Breast epithelium (tissue), 4 donors: ENCODE measurements at places on chromosomes 1 and 21. TPM values are rescaled to one million over a fixed set of nuclear protein-coding genes. Genes with fewer than 3 reads are reported as not detected.

GRCh38 chr1:84861988-84862644 lies 30.9 kb downstream of the LPAR3 start:
- no peak overlapping the region for H3K4me3 ChIP-seq
- no peaks in the 10 kb centered on the region for H3K27me3 ChIP-seq
- no peaks in the 10 kb centered on the region for H3K4me1 ChIP-seq
- no peak for DNase-seq
- H3K36me3 ChIP-seq, result no peaks in the 10 kb centered on the region
- H3K27ac ChIP-seq, result no peak overlapping the region

DNA sequence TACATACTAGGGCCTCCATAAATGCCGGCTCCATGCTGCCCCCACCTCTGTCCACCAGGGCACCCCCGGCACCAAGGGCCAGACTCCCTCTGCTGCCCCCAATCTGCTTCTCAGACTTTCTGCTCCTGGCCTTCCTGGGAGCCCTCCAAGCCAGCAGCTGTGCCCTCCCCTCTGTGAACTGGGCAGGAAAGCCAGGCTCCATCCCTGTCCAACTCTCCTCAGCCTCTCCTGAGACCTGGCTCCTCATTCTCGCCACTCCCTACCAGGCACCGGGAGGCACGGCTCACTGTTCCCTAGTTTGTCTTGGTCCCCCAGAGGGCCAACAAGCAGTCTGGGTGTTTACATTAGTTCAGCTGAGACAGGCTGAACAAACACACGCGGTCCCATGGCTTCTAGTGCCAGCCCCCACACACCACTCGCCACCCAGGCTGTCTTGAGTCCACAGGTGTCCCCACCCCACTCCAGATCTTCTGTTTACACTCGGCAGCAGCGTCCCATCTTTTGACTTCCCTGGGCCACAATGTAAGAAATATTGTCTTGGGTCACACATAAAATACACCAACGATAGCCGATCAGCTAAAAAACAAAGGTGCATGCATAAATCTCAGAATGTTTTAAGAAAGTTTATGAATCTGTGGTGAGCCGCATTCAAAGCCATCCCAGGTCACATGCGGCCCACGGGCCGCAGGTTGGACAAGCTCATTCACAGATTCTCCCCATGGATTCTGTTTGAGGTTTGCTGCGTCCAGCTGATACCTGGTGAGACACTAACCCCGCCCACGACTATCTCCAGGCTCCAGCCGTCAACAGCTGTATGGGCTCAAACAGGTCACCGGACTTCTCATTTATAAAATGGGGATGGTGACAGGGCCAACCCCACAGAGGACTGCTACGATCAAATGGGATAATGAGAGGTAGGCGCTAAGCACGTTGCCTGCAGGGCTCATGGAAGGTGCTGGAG lies 29.5 kb upstream of the ECE1 start:
- H3K4me1 ChIP-seq, result peaks cover 36% of the 10 kb centered on the region
- DNase-seq, result no peak
- no peak overlapping the region for H3K4me3 ChIP-seq
- peak overlapping the region; percentile 94 for H3K27ac ChIP-seq
- H3K36me3 ChIP-seq, result no peaks in the 10 kb centered on the region
- H3K27me3 ChIP-seq, result no peaks in the 10 kb centered on the region

GRCh38 chr1:160548960-160549664 lies 26.1 kb upstream of the SLAMF6 start:
- no peaks in the 10 kb centered on the region for H3K27me3 ChIP-seq
- no peak for DNase-seq
- no peaks in the 10 kb centered on the region for H3K4me1 ChIP-seq
- H3K27ac ChIP-seq, result no peak overlapping the region

The CD84 gene
- 2.3 TPM for total RNA-seq

DNA sequence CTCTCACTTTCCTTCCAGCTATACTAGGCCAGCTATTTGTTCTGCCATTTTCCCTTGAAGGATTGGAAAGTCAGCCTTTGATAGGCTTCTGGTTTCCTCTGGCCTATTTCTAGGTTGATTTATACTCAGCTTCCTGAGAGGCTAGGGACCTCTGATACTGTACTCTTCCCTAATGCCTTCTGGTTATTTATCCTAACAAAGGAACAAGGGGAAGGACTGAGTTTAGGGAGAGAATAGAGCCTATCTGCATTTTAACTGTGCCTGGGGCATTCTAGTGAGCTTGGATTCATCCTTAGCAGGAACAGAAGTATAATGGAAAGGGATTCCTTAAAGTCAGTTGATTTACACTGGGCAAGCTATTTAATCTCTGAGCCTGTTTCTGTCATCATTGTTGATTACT lies 11.8 kb upstream of the TMEM39B start:
- H3K27ac ChIP-seq, result no peak overlapping the region
- H3K36me3 ChIP-seq, result no peaks in the 10 kb centered on the region
- no peak overlapping the region for H3K4me3 ChIP-seq

The FMO3 gene
- 19.3 TPM for total RNA-seq

DNA sequence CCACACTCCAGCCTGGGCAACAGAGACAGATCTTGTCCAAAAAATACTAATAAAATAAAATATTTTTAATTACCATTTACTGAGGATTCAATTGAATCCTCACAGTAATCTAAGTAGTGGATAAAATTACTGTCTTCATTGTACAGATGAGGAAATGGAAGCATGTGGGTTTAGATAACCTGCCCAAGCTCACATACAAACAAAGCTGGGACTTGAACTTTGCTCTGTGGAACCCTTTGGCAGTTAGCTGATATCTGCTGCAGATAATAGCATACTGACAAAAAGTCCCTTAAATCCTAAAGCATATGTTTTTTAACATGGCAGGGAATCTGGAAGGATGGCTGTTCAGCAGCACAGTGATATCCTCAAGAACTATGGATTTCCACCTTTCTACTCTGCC lies 130.9 kb upstream of the MROH9 start:
- no peaks in the 10 kb centered on the region for H3K36me3 ChIP-seq
- no peak overlapping the region for H3K27ac ChIP-seq
- no peak for DNase-seq
- no peaks in the 10 kb centered on the region for H3K27me3 ChIP-seq

GRCh38 chr1:112524986-112525385 lies 16.2 kb downstream of the WNT2B start:
- H3K27me3 ChIP-seq, result no peaks in the 10 kb centered on the region
- DNase-seq, result no peak
- no peak overlapping the region for H3K4me3 ChIP-seq
- no peak overlapping the region for H3K27ac ChIP-seq

GRCh38 chr1:33826711-33827110 lies 37.2 kb upstream of the HMGB4 start:
- no peak for DNase-seq
- no peaks in the 10 kb centered on the region for H3K36me3 ChIP-seq
- no peak overlapping the region for H3K27ac ChIP-seq
- H3K4me3 ChIP-seq, result no peak overlapping the region
- no peaks in the 10 kb centered on the region for H3K27me3 ChIP-seq

- no peaks in the 10 kb centered on the region for H3K27me3 ChIP-seq
- H3K4me3 ChIP-seq, result peak overlapping the region; percentile 91
- H3K4me1 ChIP-seq, result no peaks in the 10 kb centered on the region
- DNase-seq, result peak; percentile 58
- no peaks in the 10 kb centered on the region for H3K36me3 ChIP-seq
Measured at GRCh38 chr1:178037510-178038253, 56.2 kb upstream of the RASAL2 start.

The GCSAML gene
- 1.3 TPM for total RNA-seq

GRCh38 chr21:16082038-16082816 lies 352.4 kb downstream of the USP25 start:
- no peaks in the 10 kb centered on the region for H3K36me3 ChIP-seq
- no peaks in the 10 kb centered on the region for H3K4me1 ChIP-seq
- peak overlapping the region; percentile 60 for H3K27ac ChIP-seq
- DNase-seq, result no peak
- no peaks in the 10 kb centered on the region for H3K27me3 ChIP-seq

The LENEP gene
- not detected for total RNA-seq

DNA sequence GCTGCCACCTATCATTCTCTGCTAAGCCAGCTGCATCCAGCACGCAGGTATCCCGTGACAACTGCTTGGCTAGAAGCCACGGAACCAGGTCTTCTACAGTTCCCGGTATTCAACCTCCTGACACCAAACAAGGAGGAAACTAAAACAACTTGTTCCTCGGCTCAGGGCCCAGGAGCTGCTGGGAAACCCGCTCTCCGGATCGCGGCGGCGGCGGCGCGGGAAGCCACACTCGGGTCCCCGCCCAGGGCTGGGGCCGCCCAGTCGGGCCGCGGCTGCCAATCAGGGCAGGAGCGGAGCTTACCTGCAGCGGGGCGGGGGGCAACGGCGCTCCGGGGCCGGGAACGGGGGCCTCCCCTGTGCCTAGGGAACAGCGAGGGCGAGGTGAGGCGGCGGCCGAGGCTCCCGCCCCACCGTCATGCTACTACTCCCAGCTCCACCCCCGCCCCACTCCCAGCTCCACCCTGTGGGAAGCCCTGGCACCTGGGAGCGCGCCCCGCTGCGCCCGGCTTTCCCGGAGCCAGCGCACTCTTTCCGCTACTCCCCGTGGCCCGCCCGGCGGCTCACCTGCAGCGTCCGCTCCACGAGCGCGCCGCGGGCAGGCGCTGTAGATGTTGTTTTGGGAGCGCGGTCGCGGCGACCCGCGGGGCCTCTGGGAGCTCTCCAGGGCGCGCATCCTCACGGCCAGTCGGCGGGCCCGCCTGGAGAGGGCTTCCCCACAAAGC lies 12.1 kb downstream of the IL24 start:
- DNase-seq, result peak; percentile 89
- no peaks in the 10 kb centered on the region for H3K36me3 ChIP-seq
- H3K27ac ChIP-seq, result peak overlapping the region; percentile 90
- no peaks in the 10 kb centered on the region for H3K4me1 ChIP-seq
- H3K4me3 ChIP-seq, result peak overlapping the region; percentile 41

DNA sequence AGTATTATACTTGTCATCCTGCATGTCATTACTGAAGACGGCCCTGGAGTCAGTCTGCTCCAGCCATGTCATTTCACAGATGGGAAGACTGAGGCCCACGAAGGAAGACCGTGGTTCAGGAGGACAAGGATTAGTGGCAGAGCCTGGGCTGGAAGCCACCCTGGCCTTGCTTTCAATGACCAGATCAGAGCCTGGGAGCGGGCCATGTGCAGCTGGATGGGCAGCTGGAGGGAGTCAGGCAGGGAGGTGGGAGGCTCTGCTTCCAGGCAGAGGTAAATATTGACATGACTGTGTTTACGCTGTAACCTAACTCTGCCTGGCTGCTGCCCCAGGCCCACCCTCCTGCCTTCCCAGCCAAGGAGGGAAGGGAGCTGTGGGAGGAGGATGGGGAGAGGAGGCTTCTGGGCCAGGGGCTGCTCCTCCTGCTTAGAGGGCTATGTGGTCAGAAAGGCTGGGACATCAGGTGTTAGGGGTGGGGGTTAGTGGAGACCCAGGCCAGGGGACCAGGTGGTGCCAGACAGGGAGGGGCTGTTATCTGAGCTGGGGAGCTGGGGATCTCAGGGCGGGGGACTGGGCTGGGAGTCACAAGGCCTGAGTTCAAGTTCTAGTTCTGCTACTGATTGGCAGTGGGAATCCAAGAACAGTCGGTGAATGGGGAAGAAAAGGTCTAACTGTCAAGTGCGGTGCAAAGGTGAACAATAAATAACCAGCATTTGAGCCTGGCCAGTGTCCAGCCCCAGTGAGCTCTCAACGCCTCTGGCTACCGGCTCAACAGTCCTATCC lies 48.5 kb upstream of the ECE1 start:
- H3K27ac ChIP-seq, result peak overlapping the region; percentile 94
- H3K36me3 ChIP-seq, result no peaks in the 10 kb centered on the region
- peak; percentile 81 for DNase-seq
- peaks cover 45% of the 10 kb centered on the region for H3K4me1 ChIP-seq

- H3K27ac ChIP-seq, result no peak overlapping the region
- H3K4me1 ChIP-seq, result no peaks in the 10 kb centered on the region
- no peak for DNase-seq
- H3K27me3 ChIP-seq, result no peaks in the 10 kb centered on the region
Measured at GRCh38 chr1:41588334-41588875, 103.9 kb upstream of the EDN2 start.

The STUM gene
- total RNA-seq, result 1.1 TPM

DNA sequence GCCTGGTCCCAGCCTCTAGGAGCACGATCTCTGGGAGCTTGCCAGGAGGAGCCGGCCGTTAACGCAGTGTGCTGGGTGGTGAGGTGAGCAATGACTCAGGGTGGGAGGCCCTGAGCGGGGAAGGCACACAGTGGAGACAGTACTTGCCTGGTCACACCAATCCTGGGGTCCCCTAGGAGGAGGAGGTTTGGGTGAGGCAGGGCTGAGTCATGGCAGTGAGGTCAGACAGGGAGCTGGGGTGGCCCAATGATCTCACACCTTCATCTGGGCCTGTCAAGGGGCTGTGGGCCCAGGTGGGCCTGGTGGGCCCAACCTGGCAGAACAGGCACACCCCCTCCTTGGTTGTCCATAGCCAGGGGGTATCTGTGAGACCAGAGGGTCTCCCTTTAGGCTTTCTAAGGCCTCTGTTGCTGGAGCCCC lies 8.6 kb upstream of the EDN2 start:
- DNase-seq, result no peak
- H3K36me3 ChIP-seq, result no peaks in the 10 kb centered on the region
- no peak overlapping the region for H3K4me3 ChIP-seq
- peaks cover 21% of the 10 kb centered on the region for H3K4me1 ChIP-seq
- no peak overlapping the region for H3K27ac ChIP-seq

GRCh38 chr1:26664802-26665201 lies 31.0 kb upstream of the ARID1A start:
- H3K4me1 ChIP-seq, result no peaks in the 10 kb centered on the region
- no peaks in the 10 kb centered on the region for H3K36me3 ChIP-seq
- no peak overlapping the region for H3K27ac ChIP-seq
- DNase-seq, result no peak
- no peak overlapping the region for H3K4me3 ChIP-seq
- no peaks in the 10 kb centered on the region for H3K27me3 ChIP-seq

- H3K4me1 ChIP-seq, result no peaks in the 10 kb centered on the region
- no peak overlapping the region for H3K4me3 ChIP-seq
- no peak overlapping the region for H3K27ac ChIP-seq
- H3K27me3 ChIP-seq, result no peaks in the 10 kb centered on the region
- DNase-seq, result peak; percentile 20
- H3K36me3 ChIP-seq, result no peaks in the 10 kb centered on the region
Measured at GRCh38 chr21:38343691-38344090, 86.9 kb downstream of the KCNJ15 start.

The RRAGC gene
- total RNA-seq, result 34.9 TPM

The LHX8 gene
- total RNA-seq, result not detected

The TSPEAR gene
- total RNA-seq, result not detected
